ENCODE measurements at places on chromosomes 7 and 10.

DNA sequence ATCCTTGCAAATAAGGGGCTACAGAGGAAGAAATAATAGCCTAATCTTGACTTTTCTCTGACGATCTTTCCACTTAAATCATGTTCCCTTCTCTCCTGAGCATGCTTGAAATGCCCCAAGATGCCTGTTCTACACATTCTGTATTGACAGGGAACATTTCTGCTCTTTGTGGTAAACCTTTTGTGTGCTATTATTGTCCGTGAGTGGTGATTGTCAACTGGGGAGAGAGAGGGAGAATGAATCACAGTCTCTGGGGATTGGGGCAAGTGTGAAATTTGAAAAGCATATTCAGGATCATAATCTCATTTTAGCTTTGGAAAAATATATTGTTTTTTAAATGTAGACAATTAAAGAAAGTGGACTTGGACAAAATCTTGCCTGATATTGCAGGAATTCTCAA lies 20.6 kb downstream of the UBTD1 start:
- no peak for DNase-seq

- no peak for DNase-seq
Measured at GRCh38 chr7:128833148-128833945, 3.1 kb downstream of the FLNC start.

GRCh38 chr10:92757066-92757710 lies 67.4 kb downstream of the HHEX start:
- no peak for DNase-seq

- no peak for DNase-seq
Measured at GRCh38 chr7:17998692-17999091, 29.0 kb downstream of the PRPS1L1 start.

DNA sequence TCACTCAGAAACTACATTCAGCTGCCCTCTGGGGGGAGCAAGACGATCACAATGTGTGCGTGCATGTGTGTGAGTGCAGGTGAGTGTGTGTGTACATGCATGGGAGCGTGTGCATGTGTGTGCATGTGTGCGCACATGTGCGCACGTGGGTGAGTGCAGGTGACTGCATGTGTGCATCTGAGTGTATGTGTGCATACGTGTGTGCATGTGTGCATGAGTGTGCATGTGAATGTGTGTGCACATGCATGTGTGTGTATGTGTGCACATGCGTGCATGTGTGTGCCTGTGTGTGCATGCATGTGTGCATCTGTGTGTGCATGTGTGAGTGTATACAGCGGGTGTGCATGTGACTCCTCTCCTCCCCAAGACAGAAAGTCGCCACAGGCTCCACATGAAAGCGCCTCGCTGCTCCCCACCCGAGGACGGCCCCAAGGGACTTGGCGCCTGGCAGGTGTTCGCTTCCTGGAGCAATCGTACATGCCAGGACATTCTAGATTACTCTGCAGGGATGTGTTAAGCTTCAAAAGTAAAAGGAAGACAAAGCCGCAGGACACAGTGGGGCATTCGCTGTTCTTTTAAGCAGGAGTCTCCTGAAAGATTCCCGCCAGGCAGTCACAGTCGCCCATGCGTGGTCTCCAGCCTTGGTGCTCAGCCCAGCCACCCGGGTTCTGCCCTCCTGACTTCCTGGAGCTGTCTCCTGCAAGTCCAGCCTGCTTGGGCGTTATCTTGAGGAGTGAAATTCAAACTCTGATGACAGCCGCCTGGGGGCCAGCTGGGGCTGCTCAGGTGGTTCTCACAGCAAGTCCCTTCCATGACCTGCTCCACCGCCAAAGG lies 42.0 kb upstream of the ADGRA1 start:
- DNase-seq, result no peak

DNA sequence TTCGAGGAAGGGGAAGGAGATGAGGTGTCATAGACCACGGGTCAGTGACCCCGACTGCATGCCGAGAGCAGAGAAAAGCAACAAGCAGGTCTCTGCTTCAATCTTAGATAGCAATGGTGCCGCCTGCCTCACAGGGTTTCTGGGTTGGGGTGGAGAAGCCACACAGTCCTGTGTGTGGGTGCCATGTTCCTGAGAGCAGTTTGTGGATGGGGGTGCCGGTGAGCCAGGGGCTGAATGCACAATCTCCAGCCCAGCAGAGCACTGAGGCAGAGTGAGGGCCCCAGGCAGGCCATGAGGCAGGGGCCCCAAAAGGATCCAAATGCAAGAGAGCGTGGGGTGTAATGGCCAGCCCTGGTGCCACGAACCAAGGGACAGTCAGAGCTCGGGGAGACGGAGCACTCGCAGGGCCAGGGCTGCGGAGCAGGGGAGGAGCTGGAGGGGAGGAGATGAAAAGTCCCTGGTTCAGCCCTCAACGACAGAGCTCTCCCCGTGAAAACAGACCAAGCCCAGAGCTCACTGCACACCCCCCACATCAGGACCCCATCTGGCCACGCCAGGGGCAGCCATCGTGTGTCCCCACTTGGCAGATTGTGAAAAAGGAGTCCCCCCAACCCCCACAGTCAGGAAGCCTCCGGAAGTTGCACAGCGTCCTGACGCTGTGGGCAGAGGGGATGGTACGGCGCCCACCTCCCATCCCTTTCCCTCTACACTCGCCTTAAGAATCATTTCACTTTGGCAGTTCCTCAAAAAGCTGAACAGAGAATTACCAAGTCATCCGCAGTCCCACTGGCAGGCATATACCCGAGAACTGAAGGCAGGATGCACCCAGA lies 19.9 kb downstream of the WDR86 start:
- DNase-seq, result no peak

DNA sequence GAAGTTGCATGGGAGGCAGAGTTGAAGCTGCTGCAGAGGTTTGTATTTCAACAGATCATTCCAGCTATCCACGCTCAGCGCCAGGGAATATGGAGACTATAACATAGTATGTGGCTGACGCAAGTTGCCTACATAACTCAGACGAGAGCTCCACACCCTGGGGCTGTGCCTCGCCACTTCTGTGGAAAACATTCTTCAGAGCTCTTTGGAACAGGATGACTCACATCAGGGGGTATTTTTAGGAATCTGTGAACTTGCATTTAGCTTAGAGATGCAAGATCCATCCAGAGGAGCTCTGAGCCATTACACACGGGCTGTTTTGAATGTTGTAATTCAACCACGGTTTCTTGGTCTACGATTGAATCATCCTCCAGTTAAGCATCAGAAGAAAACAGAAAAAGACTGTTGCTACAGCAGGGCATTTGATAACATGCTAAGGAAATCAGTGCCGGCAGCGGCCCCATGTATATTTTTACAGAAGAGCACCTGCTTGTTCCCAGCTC lies 481.5 kb upstream of the AKR1E2 start:
- no peak for DNase-seq

- no peak for DNase-seq
Measured at GRCh38 chr10:71312811-71313789, 6.0 kb upstream of the SLC29A3 start.

All from activated CD8-positive, alpha-beta memory T cell treated with anti-CD3 and anti-CD28 coated beads for 4 hours (primary cell).